Naive thymus-derived CD4-positive, alpha-beta T cell (primary cell): ENCODE measurements at places on chromosomes 7 and 10.

DNA sequence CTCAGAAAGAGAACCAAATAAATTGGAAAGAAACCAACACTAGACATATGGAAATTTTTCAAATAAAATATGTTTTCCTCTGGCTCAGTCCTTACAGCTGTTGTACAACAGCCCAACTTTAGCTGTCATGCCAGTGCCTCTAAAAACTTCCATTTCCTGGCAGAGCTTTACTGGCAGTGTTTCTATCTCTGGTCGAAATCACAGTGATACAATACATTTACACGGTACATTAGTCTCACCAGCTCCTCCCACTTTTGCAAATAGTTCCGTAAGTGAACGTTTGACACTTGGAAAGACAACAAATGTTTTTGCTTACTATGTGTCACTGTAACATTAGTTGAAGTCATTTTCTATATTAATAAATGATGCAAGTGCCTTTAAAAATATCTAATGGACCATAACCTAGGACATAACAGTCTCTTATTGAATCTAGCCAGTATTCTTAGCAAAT is 29.8 kb downstream of the BCAP29 start:
- DNase-seq, result no peak

DNA sequence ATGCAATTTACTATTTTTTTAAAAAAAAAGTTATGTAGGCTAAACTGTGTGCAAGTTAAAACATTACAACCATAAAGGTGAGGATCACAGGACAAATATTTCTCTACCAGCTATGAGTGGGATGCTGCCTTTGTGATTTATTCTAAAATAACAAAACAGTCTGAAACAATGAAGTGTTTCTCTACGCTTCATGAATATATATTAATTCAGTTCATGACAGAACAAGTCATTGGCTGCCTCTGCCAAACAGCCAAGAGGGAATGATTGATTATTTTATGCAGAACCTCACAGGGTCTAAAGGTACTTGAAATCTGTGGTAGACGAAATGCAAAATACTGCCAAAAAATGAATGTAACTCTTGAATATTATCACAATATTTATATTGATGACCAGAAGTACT is 29.0 kb upstream of the SOSTDC1 start:
- no peak for DNase-seq

GRCh38 chr10:59550061-59550460 is 159.6 kb downstream of the SLC16A9 start:
- no peak for DNase-seq

GRCh38 chr10:62402508-62402907 is 28.3 kb downstream of the ZNF365 start:
- no peak for DNase-seq

DNA sequence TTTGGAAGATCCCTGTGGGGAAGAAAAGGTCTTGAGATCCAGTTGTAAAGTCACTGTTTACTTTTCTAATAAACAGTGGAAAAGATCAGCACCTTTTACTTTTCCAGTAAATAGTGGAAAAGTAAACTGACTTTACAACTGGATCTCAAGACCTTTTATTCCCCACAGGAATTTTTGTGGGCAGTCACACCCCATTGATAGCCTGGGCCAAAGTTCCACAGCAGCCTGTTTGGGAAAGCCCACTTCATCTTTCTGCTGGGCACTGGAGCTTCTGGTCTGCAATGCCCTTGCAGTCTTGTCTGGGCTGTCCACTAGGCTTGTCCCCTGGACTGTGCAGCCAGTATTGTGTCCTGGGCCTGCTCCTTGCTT is 50.2 kb downstream of the ADCY1 start:
- DNase-seq, result no peak

DNA sequence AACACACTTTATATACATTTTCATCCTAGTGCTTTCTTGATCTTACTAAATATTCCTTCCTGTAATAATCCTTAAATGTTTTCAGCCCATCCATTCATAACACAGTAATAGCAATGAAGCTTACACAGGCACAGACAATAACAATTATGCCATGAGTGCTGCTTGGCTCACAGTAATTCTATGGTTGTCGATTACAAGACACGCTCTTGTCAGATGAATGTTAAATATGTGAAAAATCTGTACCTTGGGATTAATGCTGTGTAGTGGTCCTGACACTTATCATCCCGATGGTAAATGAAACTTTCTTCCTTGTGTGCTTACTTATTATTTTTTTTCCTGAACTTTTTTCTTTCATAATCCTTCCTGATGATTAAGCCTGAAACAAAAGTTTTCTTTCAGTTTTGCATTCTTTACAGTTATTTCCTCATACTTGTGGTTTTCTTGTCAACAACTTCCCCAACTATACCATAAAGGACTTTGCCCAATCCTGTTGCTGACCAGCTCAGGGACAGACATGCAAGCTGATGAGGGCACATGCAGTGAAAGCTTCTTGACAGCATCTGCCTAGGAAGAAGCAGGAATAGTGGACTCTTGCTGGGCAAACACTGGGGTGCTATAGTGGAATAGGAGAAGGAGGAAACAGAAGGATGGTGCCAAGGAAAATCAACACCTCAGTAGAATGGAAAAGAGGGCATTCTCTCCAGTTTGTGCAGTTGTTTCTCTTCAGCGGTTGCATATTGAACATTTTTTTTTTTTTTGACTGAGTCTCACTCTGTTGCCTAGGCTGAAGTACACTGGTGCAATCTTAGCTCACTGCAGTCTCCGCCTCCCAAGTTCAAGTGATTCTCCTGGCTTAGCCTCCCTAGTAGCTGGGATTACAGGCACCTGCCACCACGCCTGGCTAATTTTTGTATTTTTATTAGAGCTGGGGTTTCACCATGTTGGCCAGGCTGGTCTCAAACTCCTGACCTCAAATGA is 6.7 kb upstream of the MGAM2 start:
- no peak for DNase-seq

DNA sequence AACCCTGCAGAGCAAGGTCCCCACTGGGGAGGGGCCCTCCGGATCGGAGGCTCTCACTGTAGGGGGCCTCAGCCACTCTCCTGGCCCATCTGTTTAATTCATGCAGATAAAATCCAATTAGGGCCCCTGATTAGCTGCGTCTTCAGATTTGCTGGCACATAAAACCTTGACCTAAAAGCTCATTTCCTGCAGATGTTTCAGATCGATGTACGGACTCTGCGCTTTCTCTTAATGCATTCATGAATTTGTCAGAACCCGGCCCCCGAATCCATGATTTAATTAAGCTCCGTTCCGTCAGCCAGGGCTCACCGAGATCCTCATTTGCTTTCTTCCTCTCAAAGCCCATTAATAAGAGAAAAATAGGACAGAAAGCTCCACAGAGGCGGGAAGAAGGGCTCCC is 40.0 kb upstream of the FOXL3 start:
- DNase-seq, result no peak
